Left colon (tissue), 2 donors: ENCODE measurements at places on chromosomes 2 and 18.
A peak's percentile ranks its signal among the peaks of the same experiment; 100 is the strongest.

- no peak for DNase-seq
Observed at GRCh38 chr2:46163098-46163430, 134.1 kb upstream of the EPAS1 start.

- DNase-seq: no peak
Observed at GRCh38 chr18:75344161-75344560, 83.3 kb downstream of the SMIM21 start.

DNA sequence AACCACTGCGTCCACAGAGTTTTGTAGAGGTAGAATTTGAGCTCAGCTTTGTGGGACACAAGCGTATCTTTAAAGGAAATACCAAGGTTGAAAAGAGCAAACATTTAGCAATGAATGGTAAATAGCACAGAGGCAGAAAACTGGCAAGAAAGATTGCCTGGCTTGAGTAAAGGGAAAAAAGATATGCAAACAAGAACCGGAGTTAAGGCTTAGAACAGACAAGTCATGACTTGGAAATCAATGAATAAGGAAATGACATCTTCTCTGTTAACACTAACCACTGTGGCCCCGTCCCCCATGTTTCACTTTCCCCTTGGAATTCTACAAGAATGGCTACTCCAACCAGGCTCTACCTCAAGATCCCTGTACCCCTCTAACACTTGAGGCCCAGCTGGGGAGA, 3.8 kb downstream of the STAM2 start:
- no peak for DNase-seq

DNA sequence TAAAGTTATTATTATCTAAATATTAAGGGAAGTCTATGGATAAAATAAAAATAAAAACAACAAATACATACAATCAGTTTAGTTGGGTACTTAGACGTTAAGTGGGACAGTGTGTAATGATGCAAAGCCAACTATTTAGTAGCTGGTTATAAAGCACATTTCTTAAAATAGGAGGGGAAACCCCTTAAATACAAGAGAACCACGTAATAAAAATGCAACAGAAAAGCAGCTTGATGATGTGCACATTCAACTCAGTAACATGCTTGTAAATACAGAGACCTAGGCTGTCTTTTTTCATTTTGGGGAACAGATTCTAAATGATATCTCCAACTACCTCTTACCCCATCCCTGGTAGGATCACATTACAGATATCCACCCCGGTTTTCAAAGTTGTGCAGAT, 134.3 kb upstream of the AQP4 start:
- DNase-seq: no peak

- no peak for DNase-seq
Observed at GRCh38 chr2:129619471-129619870, 360.0 kb upstream of the RAB6C start.

GRCh38 chr2:147865560-147865959, 20.7 kb downstream of the ACVR2A start:
- DNase-seq: no peak

DNA sequence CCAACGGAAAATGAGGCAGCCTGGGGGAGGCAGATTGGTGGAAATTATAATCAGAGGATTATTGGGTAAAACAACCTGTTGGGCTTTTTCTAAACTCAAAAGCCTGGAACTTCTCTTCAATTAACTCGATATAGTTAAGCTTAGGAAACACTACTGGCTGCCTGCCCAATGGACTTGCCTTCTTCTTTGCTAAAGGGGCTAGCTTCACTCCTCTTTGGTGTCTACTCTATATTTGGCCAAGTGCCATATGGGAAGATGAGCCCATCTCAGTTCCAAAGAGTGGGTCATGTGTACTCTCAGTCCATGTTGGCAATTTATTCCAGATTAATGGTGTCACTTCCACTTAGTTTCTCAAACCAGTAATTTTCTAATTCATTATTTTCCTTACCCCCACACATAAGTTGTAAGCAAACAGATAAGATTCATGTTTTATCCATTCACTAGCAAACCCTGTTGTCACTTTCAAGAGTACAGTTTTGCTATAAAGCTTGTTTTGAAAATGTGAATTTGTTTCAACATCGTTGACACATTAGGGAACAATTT, 34.3 kb downstream of the DARS1 start:
- DNase-seq: no peak

- no peak for DNase-seq
Observed at GRCh38 chr18:79337620-79338019, 58.1 kb upstream of the NFATC1 start.

DNA sequence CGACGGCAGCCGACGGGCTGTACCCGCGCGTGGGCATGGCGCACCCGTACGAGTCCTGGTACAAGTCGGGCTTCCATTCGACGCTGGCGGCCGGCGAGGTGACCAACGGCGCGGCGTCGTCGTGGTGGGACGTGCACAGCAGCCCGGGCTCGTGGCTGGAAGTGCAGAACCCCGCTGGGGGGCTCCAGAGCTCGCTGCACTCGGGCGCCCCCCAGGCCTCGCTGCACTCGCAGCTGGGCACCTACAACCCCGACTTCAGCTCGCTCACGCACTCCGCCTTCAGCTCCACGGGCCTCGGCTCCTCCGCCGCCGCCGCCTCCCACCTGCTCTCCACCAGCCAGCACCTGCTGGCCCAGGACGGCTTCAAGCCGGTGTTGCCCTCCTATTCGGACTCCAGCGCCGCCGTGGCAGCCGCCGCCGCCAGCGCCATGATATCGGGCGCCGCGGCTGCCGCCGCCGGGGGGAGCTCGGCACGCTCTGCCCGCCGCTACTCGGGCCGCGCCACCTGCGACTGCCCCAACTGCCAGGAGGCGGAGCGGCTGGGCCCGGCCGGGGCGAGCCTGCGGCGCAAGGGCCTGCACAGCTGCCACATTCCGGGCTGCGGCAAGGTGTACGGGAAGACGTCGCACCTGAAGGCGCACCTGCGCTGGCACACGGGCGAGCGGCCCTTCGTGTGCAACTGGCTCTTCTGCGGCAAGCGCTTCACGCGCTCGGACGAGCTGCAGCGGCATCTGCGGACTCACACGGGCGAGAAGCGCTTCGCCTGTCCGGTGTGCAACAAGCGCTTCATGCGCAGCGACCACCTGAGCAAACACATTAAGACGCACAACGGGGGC, 2.0 kb downstream of the SP9 start:
- DNase-seq: peak; percentile 73

DNA sequence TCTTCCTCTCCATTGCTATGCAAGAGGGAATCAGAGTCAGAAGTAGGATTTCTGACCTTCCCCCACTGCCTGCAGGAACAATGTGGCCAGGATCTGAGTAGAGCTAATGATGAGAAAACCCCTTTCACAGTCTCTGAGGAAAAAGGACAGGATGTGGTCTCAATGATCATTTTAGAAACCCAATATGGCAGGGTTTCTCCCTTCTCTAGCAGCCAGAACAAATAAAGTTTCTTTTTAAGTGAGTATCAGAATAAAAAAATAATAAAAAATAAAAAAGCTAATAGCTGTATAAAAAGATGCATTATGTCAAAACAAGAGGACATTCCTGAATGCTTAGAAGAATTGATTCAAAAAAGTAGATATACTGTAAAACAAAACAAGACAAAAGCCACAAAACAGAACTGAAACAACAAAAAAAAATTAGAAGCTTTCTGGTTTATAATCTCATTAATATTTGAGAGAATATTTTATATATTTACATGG, 1124.9 kb upstream of the ZEB2 start:
- DNase-seq: no peak

DNA sequence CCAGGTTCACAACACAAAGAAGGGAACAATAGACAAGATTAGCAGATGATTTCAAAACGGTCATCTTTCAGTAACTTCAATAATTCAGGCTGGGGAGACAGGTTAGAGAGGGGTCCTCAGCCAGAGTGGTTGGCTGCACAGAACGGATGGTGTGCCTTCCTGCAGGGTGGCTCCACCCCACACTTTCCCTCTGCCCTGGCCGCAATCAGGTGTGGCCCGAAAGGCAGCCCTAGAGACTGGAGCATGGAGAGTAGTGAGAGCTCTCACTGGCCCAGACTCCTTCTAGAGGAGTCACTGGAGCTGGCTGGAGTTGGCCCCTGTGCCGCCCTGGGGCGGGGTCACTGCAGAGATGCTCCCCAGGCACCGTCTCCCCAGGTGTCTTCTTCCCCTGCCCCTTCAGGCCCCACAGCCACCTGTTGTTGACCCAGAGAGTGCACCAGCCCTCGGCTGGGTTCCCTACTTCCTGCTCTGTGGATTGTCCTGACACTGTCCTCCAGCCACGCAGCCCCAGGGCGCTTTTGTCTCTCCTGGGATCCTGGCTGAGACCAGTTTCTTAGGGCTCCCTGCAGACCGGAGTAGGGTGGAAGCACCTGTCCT, 126.8 kb downstream of the PXDN start:
- DNase-seq: peak; percentile 54

GRCh38 chr2:202115479-202115971, 42.5 kb downstream of the KIAA2012 start:
- DNase-seq: no peak

DNA sequence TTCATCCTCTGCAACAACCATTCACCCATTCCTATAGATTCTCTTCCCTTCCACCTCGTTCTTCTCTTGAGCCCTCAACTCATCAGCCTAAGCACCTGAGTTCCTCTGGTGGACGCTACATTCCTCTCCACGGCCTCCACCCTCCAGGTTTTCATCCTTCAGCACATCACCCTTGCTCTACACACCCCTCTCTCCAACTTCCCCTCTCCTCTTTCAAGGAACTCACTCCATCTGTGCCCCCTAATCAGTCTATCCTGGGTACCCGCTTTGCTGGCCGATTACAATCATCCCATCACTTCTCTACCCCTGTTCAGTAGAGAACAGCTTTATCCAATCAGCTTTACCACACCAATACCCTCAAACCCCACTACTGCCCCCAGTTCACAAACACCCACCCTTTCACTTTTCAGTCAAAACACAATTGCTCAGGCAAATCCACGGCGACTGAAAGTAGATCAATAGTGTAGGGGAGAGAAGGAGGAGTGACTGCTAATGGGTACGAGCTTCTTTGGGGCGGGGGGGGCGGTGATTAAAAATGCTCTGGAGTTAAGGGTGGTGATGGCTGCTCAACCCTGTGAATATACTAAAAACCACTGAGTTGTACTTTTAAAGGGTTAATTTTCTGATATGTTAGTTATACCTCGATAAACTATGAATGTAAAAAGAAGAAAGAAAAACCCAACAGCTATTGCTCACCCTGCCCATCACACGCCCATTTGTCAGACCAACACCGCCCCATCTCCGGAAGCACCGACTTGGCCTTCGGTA, 857 bp downstream of the DYM start:
- no peak for DNase-seq

- DNase-seq: no peak
Observed at GRCh38 chr2:196821195-196821594, 12.0 kb upstream of the C2orf66 start.

- no peak for DNase-seq
Observed at GRCh38 chr2:231533086-231533776, 3.0 kb upstream of the NMUR1 start.

DNA sequence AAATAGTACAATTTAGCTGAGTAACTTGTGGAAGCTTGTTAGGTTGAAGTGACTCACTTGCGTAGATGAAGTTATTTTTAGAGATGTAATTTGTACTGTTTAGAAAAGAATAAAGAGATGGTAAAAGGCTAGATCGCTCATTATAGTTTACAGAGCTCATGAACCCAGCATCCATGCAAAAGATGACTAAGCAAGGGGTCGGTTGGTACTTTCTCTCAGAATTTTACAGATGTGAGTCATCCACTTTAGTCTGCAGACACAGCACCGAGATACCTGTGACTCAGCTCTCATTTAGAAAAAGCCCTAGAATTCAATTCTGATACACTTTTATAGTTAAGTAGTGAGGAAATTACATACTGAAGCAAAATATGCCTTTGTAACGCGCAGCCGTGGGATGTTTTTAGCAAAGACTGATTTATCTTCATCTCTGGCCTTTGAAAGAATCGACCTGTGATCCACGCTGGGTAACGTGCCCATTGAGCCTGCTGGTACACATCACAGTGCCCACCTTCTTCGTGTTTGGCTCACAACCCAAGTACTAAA, 116.5 kb upstream of the FOSL2 start:
- DNase-seq: no peak

GRCh38 chr2:38187541-38188011, 111.6 kb upstream of the CYP1B1 start:
- peak; percentile 71 for DNase-seq

- no peak for DNase-seq
Observed at GRCh38 chr2:21837168-21837960, 713.6 kb downstream of the TDRD15 start.

GRCh38 chr18:3015204-3015592, 2.3 kb upstream of the LPIN2 start:
- no peak for DNase-seq

- DNase-seq: peak; percentile 78
Observed at GRCh38 chr2:232835687-232836208, 34.3 kb upstream of the SNORC start.

DNA sequence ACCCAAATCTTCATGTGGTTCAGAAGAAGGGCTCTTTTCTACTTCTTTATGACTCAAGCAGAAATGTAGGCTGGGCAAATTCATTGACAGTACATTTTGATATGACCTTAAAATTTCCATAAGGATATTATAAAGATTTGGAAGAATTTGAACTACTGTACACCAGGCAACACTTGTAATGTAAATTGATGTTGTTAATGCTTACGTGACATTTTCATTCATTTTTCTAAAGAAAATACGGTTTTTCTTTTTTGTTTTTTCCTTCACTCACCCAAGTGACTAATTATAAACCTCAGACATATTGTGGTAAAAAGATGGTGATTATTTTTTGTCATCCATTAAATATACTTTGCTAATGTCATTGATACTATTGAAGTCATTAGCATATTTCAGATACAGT, 17.4 kb downstream of the AFTPH start:
- DNase-seq: no peak

- DNase-seq: no peak
Observed at GRCh38 chr18:27604583-27604982, 419.5 kb upstream of the CHST9 start.

DNA sequence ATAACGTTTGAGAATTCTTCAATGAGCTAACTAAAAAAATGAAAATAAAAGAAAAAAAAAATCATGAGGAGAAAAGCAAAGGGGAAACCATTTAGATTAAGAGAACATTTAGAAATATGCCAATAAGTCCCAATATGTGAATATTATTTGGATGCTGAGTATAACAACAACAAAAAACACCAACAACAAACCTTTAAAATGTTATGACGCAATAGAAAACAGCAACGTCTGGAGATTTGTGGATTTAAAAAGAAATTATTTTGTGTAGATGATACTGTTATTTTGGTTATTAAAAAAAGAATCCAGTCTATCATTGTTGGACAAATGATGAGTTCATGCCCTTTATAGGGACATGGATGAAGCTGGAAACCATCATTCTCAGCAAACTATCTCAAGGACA, 417.2 kb downstream of the LRRTM4 start:
- DNase-seq: no peak
